ENCODE measurements at places on chromosomes 7 and 10.

DNA sequence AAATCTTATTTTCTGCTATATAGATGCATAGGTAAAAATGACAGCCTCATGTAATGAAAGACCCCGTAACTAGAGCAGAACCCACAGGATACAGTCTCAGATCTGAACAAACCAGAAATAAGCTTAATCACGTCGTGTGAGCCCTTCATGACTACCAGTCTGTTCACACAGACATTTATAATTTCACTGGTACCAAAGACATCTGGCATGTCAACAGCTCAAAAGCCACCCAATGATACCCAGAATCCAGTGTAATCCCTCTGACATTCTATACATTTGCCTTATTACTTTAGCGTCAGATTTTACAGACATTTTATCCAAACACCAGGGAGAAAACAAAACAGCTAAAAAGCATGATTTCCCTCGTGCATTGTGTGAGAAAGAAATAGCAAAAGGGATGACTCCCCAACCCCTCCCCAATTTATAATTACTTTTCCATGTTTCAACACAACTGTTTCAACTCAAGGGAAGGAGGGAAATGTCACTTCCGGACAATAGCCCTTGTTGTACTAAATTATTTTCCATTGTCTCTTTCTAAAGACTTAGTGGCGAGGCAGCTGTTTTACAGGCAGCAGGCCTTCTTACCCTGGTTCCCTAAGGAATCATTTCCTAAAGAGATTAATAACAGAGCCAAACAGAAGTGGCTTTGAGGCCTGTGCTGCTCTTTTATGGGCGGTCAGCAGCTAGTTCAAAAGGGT is 33.2 kb downstream of the DOCK4 start:
- DNase-seq = no peak

DNA sequence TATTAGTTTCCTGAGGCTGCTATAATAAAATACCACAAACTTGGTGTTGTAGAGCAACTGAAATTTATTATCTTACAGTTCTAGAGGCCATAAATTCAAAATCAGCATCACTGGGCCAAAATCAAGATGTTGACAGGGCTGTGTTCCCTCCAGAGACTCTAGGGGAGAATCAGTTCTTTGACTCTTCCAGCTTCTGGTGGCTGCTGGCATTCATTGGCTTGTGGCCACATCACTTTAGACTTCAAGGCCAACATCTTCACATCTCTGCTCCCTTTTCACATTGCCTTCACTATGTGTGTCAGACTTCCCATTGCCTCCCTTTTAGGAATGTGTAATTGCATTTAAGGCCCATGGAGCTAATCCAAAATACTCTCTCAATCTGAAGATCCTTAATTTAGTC is 1.6 kb upstream of the MRPS33 start:
- DNase-seq = no peak

GRCh38 chr10:123274306-123275135 is 120.3 kb downstream of the BUB3 start:
- no peak for DNase-seq

GRCh38 chr10:23656735-23657134 is 217.9 kb downstream of the OTUD1 start:
- no peak for DNase-seq

- no peak for DNase-seq
These were observed 155.5 kb upstream of the IGFBP3 start for GRCh38 chr7:46076527-46076926.
